ENCODE measurements at places on chromosomes 5 and 9.

DNA sequence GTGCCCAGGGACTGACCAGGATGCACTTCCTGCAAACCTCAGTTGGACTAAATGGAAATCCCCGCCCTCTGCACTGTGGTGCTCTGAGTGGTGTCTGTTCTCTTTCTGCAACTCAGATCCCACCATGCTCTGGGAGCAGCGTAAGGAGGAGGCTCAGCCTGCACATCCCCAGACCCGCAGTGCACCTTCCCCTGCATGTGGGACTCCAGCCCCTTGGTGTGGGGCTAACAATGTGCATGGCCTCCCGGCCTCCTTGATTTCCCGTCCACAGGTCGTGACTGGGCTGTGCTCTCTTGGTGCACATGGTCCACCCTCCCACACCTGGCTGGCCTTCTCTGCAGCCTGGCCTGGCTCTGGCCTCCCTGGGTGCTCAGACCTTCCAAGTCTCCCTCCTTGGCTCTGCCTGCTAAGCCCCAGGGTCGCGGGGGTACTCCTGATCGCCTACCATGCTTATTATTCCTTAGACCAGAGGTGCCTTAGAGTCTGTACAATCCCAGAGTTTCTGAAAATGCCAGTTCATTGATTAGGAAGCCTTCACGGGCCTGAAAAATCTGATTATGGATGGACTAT, 397.5 kb downstream of the IRX2 start:
- no peak for DNase-seq

GRCh38 chr9:1337169-1337568, 287.0 kb downstream of the DMRT2 start:
- DNase-seq: no peak

DNA sequence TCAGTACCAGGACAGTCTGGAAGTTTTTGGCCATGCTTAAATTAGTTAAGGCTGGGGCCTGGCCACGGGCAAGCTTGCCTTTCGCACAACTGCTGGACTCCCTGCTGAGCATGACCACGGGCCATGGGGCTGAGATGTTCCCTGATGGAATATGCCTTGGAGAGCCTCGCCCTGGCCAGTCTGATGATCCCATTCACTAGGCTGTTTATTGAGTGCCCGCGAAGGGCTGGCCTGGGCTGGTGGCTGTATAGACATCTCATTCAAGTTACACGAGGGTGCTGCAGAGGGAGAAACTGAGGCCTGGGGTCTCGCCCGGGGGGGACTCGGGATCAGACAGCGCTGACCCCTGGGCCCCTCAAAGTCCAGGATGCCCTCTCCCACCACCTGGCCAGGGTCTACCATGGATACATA, 7.8 kb upstream of the RXRA start:
- DNase-seq: no peak

DNA sequence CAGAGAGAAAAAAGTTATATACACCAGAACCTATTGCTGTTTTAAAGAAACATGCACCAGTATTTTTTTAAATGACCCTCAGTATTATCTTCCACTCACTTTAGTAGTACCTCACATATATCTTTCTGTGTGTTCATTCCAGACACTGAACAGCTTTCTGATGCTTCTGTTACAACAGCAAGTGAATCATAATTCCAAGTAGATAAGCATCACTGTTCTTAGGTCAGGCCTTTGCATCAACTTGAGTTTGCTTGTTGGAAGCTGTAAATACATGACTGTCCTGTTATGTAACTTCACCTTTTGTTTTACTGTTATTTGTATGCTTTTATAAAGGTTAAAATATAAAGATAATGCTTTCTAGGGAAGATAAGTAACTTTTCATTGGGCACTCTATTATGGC, 184.4 kb downstream of the ISL1 start:
- no peak for DNase-seq

- DNase-seq: no peak
Measured at GRCh38 chr5:133841831-133842750, 126.3 kb downstream of the C5orf15 start.

DNA sequence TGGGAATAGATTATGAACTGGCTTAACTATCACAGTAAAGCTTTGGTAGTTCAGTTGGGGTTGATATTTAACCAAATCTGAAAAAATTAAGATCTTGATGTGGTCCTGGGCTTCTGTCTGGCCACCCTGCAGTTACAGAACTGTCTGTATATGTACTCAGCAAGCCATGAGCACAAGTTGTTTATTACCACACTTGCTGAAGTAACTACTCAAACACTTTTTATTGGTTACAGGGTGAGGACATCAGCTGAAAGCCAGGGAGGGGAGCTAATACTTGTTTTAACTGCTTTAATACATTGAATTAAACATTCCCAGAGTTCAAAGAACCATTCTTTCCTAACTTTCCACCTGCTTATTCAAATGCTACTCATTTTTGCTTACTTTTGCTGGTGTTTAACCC, 29.4 kb upstream of the KCNN2 start:
- DNase-seq: no peak

- no peak for DNase-seq
Measured at GRCh38 chr5:37568018-37568753, 189.1 kb downstream of the WDR70 start.

GRCh38 chr9:89026876-89027275, 35.6 kb downstream of the S1PR3 start:
- DNase-seq: peak; percentile 11

GRCh38 chr9:96192710-96193109, 109.3 kb downstream of the HSD17B3 start:
- DNase-seq: no peak

GRCh38 chr9:76395381-76395780, 1.2 kb upstream of the RFK start:
- no peak for DNase-seq

DNA sequence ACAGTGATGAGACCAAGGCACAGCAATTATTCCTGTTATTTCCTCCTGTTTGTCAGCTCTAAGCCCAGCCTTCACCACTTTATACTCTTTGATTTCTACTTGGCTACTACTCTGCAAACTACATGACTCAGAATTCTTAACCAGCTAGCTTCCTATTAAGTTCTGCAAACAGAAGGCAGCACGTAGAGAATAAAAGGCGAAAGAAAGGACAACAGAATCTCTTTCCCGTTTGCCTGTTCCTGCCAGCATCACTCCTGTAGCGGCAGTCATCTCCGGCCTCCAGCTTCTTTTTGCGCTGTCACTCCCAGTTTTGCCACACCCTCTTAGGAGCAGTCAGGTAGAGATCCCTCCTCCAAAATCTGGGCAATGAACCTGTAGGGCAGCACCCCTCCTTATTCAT, 29.9 kb downstream of the DPYSL3 start:
- DNase-seq: no peak

- no peak for DNase-seq
Measured at GRCh38 chr5:58122157-58122556, 337.7 kb downstream of the PLK2 start.

- no peak for DNase-seq
Measured at GRCh38 chr9:131300444-131300843, 10.9 kb downstream of the PLPP7 start.

- no peak for DNase-seq
Measured at GRCh38 chr9:16003785-16004184, 450.9 kb downstream of the CCDC171 start.

GRCh38 chr9:27614551-27614950, 41.3 kb upstream of the C9orf72 start:
- no peak for DNase-seq

- no peak for DNase-seq
Measured at GRCh38 chr5:94731471-94731870, 113.0 kb downstream of the SLF1 start.

DNA sequence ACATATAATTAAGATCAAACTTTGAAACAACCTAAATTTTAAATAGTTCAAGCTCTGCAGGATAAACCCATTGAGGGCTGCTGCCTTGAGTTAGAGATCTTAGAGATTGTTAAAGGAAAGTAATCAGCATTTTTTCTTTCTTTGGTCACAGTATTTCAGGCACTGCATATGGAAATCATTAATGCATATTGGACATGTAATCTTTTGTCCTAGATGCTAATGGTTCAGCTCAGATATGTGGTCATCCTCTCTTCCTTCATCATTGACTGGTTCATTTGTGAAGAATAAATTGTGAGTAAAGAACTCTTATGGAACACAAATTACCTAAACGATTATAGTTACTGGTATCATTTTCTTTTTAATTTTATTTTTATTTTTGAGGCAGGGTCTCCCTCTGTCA, 82.0 kb upstream of the PRLR start:
- no peak for DNase-seq

GRCh38 chr5:98401656-98402055, 371.8 kb upstream of the RGMB start:
- DNase-seq: no peak

All from kidney capillary endothelial cell (primary cell).